CD4-positive, alpha-beta T cell treated with Interleukin-6 at 100 ng/mL for 8 hours (primary cell): ENCODE measurements at places on chromosomes 12 and 14.

DNA sequence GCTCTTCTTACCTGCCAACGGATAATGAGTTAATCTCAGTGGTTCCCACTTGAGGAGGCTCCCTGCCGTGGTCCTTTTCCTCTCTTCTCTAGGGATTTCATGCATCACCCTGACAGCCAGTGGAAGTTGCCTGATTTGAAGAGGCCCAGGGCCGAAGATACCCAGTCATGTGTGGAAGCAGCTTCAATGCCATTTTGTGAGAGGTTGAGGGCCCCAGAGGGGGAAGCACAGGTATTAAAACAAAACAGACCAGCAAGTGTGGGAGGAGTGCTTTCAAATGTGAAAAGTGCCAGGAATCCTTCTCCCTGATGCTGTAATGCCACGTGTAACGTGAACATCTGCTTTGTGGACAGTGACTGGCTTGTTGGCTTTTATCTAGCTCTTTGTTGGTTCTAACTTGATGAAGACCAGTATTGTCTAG, 1.5 kb downstream of the TCP11L2 start:
- no peak for DNase-seq

- DNase-seq: no peak
Measured at GRCh38 chr14:74648601-74649000, 36.6 kb upstream of the LTBP2 start.

GRCh38 chr12:69254046-69254445, 14.7 kb downstream of the CPSF6 start:
- DNase-seq: peak; percentile 63

DNA sequence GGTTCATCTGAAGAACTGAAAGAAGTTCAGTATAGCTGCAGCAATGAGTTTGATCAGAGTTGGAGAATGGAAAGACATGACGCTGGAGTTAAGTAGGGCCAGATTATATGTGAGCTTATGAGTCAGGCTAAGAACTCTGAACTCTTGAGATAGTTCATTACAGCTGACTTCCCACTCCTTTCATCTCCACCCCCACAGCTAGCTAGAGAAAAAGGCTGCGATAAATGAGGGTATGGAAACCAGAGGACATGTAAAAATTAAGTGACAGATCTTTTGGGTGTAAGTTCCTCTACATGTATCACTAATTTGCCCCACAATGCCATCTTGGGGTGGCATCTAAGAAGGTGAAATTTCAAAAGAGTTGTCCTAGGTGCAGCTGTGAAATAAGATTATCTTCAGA, 28.6 kb downstream of the PYM1 start:
- peak; percentile 3 for DNase-seq

GRCh38 chr14:81311778-81312177, 88.3 kb downstream of the STON2 start:
- no peak for DNase-seq

DNA sequence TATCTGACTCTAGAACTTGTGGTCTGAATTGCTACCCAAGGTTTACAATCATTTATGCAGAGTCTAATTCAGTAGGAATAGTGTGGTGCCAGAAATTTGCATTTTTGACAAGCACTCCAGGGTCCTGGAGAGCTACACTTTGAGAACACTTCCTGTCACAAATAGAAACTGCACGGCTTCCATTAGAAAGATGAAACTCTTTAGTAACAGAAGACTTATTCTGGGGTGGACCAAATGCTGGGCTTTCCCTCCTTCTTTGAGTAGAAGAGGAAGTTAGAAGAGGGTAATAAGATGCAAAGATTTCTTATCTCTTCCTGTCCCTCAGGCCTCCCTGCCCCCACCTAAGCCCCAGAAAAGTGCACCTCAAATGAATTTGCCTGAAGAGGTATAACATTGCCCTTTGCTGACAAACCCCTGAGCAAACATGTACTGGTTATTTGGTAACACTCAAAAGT, 28.4 kb downstream of the DGLUCY start:
- DNase-seq: no peak

GRCh38 chr14:24694680-24695079, 60.7 kb upstream of the GZMB start:
- DNase-seq: peak; percentile 3

GRCh38 chr14:84523746-84524145, 1006.2 kb upstream of the FLRT2 start:
- DNase-seq: no peak

DNA sequence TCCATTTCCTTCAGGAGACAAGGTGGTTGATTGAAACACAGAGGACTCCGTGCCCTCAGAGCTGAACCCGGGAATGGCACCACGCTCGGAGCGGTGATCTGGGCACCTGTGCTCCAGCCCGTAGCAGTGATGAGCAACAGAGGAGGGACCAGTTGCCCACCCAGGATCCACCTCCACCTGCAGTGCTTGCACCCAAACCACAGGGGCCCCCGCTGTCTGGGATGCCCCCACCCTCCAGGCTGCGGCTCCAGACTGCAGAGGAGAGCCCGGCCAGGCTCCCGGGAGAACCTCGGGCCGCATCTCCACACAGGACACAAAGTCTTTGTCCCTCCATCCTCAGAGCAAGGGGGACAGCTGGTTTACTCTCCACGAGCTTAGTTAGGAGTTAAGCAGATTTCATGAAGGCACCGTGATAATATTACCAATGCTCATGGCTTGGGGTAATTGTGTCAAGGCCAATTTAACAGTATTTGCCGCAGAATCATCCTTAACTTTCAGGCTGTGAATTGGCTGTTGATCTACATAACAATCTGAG, 100.6 kb downstream of the TNFAIP2 start:
- no peak for DNase-seq

GRCh38 chr14:103125098-103126070, 2.1 kb downstream of the TNFAIP2 start:
- DNase-seq: no peak

- no peak for DNase-seq
Measured at GRCh38 chr12:85626784-85627171, 209.4 kb downstream of the RASSF9 start.

GRCh38 chr12:123063535-123063934, 83.1 kb downstream of the ARL6IP4 start:
- DNase-seq: no peak

DNA sequence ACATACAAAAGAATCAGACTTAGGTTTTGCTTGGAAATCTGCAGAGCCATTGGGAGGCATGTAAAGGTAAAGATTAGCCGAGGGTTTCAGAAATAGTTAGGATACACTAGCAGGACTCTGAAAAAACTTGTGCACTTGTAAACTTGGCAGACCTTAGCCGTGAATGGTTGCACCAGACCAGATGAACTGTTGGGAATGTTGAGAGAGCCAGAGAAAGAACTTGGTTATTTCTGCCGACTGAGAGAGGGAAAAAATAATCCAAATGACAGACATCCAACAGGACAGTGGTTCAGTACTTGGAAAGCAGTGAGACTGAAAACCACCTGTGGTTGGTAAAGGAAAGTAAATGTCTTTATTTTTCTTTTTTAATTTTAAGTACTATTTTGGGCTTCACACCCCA, 222.5 kb upstream of the DDHD1 start:
- DNase-seq: no peak

DNA sequence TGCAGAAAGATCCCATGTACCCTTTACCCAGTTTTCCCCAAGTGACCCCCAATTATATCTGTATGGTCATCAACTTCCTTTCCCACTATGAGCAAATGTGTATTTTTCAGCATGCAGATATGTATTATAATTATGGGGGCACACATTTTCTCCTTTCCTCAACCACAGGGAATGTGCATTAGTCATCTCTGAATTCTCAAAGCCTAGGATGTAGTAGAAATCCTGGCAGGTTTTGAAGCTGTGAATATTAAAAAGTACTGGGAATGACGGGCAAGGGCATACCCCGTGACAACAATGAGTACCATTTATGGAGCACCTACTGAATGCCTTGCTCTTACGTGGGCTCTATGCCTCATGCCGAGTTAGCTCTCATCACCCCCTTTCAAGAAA, 71.5 kb downstream of the VWF start:
- no peak for DNase-seq

DNA sequence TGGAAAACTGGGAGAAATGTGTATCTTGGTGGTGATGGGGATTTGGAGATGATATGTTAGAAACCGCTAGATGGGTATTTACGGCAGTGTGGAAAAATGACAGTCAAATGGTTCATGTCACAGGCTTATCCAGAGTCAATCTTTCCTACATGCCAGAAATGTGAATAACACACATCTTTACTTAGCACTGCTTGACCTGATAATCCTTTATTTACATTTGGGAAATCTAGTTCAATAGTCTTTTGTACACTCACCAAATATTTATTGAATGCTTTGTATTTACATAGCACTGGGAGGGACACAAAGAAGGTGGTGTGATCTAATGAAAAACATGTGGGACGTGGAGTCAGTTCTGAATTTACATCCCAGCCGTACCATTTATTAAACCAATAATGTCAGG, 208.2 kb downstream of the DIO2 start:
- no peak for DNase-seq

GRCh38 chr14:34003082-34003668, 52.3 kb upstream of the EGLN3 start:
- DNase-seq: no peak

GRCh38 chr14:66501592-66501991, 6.4 kb upstream of the GPHN start:
- DNase-seq: no peak
